Renal cortical epithelial cell (primary cell): ENCODE measurements at places on chromosomes 2 and 18. TPM values are rescaled to one million over a fixed set of nuclear protein-coding genes. Genes with fewer than 3 reads are reported as not detected.

DNA sequence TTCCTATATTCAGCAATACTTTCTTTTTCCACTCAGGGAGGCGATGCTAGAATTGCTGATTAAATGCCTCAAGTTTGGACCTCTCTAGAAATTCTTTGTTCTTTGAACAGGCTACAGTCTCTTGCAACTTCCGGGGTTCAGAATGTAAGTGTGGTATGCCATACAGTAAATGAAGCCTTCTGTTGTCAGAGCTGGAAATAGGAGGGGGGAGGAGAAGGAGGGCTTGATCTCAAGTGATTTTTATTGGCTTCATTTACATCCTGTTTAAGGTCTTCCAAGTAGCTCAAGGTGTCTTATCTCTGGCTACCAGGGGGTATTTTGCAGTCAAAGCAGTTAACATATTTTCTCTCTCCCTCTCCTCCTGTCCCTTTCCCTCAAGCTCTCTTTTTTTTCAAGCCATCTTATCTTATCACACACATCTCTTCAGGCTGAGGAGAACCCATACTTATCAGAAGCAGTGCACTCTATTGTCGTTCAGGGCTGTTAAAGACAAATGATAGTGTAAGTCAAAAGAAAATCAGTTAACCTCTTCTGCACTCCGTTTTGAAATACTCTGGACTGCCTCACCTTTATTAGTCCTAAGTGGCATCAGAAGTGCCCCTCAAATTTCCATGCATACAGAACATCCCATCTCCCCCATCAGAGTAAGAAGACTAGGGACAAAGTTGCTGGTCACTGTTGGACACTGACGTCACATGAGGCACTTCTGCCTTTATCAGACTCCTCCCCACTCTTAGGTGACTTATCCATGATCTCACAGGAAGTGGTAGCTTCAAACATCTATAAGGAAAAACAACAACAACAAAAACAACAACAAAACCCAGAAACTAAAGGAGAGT is 112.2 kb downstream of the ZNF521 start:
- no peak for DNase-seq

- DNase-seq, result no peak
These were observed 120.9 kb upstream of the TTN start for GRCh38 chr2:178928077-178928476.

DNA sequence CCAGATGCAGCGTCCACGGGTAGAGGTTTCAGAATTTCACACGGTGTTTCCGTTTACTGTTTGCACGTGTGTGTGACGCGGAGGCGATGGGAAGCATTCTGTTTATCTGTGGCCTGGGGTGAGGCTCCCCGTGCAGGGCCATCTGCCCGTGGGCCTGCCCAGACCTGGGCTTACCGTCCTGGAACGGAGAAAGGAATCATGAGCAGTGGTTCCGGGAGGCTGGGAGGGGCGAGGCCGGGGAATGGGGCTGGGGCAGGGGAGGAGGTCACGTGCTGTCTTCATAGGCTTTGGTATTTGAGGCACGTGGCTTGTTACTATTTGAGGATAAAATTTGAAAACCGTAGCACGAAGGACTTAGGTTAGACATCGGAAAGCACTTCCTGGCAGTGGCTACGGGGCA is 77.9 kb downstream of the RTP5 start:
- DNase-seq, result no peak

DNA sequence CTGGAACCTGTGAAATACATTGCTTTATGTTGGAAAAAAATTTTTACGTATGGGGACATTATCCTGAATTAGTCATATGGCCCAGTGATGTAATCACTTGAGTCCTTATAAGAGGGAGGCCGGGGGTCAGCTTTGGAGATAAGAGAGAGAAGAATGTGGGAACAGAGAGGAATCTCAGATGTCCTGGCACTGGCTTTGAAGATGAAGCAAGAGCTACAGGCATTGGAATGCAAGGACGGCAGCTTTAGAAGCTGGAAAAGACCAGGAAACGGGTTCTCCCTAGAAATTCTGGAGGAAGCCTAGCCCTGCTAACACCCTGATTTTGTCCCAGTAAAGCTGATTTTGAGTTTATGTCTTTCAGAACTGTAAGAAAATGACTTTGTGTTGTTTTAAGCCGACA is 1129.9 kb upstream of the GYPC start:
- no peak for DNase-seq

DNA sequence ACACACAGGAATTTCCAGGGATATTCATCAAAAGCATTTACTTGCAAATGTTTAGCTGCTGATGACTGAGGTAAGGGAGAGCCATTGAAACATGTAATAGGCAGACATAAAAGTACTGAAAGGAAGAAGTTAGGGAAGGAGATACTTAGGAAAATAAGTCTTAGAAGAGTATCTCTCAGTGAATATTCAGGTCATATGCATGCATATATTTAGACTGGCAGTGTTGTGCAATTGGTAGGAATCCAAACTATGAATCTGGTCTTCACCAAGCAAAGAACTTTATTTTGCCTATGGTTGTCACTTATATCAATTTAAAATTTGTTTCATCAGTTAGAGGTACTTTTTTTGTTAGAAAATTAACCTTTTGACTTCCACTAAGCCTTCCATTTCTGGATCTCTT is 1490.7 kb downstream of the SUCLG1 start:
- no peak for DNase-seq

Gene ERICH2
- 1.0 TPM in 1 of 2 replicates, not detected in the other for total RNA-seq

Gene OTOS
- total RNA-seq, result not detected in 2 replicates
